Left cardiac atrium (tissue), 4 donors: ENCODE measurements at places on chromosomes 13 and 19. TPM values are rescaled to one million over a fixed set of nuclear protein-coding genes. Genes with fewer than 3 reads are reported as not detected.

DNA sequence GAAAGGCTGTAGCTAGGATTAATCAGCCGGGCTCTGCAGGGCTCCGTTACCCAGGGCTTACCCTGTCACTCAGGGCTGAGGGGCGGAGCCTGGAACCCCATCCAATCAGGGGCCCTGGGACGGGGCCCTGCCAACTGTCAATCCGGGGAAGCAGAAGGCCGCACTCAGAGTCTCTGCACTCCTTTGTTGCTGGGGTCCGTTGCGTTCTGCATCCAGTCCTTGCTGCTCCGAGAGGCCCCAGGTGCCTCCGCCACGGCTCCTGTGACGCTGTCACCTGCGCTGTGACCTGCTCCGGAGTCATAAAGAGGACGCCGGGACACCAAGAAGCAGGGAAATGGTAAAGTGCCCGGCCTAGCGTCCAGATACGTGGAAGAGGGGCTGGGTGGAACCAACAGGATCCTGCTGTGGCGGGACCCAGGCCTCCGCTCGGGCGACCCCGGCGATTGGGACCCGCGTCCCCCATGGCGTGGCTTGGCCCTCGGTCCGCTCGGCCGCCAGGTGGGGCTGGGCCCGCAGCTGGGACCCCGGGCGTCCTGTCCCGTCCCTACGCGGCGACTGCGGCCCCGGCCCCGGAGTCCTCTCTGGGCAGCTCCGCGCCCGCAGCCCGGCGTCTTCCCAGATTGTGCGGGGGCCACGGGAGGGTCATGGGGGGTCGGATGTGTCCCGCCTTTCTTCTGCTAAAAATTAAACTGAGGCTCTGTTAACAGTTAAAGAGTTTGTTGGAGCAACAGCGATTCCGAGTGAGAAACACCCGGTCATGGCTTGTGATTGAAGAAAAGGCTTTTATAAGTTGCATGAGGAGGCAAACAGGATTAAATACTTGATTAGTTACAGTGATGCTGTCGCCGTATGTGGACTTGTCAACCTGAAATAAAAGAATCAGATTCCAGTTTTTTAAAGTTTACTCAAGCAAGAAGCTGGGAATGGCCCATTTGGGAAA is at the start of gene ZNF491:
ZNF491 (plus strand) TSS at position 133 of the 940 bp plus-strand sequence. CDS start 7,431 bp downstream, outside the sequence.
- DNase-seq = peak; percentile 96

DNA sequence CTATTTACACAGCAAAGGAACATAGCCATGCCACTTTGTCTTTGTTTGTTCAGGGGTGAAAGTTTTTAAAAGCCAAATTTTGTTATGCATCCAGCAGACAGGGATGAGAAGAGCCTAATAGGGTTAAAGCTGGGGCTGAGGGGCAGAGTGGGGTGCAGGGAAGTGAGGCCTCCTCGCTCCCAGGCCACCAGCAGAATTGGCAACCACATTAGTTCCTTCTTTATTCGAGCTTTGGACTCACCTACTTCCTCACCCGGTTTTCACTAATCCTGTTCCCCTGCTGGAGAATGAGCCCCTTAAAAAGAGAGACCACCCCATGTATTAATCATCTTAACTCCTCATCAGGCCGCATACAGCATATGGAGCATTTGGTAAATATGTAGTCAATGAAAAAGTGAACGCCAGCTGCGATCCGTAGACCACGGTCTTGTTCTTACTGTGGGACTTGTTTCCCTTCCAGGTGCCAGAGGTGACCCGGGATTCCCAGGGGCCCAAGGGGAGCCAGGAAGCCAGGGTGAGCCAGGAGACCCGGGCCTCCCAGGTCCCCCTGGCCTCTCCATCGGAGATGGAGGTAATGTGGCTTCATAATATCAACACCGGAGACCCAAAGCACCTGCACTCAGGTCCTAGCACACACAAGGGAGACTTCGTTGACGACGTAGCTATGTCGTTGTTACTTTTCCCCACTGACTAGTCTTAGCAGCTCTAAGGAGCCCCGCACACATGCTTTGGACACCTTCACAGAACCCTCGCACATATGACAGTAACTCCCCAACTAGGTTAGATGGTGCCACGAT is 112.1 kb downstream of the RAB20 start:
- DNase-seq = no peak

GRCh38 chr13:83386609-83387008 is 495.7 kb downstream of the SLITRK1 start:
- no peak for DNase-seq

DNA sequence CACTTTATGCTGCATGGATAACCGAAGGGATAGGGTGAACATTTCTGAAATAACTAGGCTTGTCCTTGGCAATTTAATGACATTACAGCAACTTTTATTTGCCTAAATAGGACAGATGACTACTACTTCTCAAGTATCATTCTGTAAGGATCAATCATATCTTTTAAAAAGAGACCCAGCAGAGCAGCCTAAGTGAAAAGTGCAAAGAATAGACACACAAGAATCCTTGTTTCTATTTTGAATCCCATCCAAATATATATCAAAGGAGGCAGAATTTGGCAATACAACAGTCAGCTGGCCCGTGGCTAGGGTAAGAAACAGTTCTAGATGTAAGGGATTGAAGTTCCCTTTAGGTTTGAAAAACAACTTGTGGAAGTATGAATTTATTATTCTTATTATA is 6.9 kb downstream of the THSD1 start:
- no peak for DNase-seq

DNA sequence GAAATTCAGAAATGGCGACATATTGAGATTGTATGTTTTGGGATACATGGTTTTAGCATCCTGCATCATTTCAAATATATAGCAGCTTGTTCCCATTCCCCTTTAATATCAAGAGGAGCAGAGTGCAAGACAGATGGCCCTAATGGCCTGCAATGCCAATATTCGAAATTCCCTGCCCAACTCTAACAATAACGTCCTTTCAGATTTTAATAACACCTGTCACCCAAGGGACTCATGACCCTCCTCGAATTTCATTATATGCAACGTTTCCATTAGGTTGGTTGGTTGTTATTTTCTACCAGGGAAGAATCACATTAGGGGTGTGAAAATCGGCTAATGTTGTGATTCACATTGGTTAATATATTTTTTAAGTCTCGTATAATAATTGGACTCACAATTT is 170.0 kb downstream of the TNFSF13B start:
- no peak for DNase-seq

GRCh38 chr19:31110336-31110735 is 238.9 kb downstream of the TSHZ3 start:
- DNase-seq = peak; percentile 31

KLK1 gene
- 0.27 TPM for total RNA-seq

GRCh38 chr19:18388100-18388959 is 2.4 kb downstream of the GDF15 start:
- DNase-seq = peak; percentile 82

DNA sequence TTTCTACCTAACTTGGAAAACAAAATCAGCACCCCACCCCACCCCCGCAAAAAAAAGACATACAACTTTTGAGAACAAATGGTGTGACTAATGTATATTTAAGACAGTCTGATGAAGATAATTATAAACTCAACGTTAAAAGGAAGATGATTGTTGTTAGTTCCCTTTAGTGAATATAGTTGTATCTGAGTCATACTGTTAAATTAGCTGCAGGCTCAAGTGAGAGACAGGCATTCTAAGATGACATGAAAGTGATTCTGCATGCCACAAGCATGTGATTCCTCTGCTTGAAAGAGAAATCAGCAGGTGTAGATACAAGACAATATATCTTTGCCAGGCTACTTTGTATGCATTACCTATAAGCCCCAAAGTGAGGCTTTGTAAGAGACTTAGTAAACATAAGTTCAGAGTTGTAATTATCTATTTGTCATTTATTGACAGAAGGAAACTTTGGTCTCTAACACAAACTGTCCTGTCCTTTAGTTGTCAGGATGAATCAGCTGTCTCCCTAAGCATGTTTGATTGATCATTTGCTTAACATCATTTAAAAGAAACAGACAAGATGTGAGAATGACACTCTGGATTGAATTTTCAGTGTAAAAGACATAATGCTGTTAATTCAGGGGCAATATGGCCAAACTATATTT is 319.4 kb upstream of the HTR2A start:
- no peak for DNase-seq

DNA sequence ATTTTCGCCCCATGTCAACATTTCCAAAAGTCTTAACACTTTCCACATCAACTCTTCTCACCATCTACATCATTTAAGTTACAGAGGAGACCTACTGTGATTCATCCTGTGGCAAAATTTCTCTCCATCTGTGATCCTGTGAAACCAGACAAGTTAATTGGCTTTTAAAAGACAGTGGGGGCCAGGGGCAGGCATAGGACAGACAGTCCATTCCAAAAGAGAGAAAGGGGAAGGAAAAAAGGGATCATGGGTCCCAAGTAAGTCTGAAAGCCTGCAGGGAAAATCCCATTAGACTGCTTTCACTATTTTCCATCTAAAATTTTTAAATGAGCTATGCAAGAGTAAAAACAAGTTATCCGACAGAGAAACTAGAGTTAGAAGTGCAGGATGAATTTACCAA is 121.0 kb downstream of the MRPL57 start:
- no peak for DNase-seq
